H54 (cell line): ENCODE measurements at places on chromosomes 5 and 9.
A peak's percentile ranks its signal among the peaks of the same experiment; 100 is the strongest.

GRCh38 chr9:99176527-99177013 is 45.2 kb downstream of the ALG2 start:
- no peak for DNase-seq

DNA sequence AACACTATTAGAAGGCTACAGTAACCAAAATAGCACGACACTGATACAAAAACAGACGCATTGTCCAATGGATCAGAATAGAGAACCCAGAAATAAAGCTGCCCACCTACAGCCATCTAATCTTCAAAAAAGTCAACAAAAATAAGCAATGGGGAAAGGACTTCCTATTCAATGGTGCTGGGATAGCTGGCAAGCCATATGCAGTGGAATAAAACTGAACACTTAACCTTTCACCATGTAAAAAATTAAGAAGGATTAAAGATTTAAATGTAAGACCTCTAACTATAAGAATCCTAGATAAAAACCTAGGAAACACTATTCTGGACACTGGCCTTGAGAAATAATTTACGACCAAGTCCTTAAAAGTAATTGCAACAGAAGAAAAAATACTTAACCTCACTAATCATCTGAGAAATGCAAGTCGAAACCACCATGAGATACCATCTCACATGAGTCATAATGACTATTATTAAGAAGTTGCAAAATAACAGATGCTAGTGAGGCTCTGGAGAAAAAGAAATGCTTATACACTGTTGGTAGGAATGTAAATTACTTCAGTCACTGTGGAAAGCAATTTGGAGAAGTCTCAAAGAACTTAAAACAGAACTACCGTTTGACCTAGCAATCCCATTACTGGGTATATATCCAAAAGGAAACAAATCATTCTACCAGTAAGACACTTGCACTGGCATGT is 203.3 kb upstream of the CDH9 start:
- DNase-seq: no peak

DNA sequence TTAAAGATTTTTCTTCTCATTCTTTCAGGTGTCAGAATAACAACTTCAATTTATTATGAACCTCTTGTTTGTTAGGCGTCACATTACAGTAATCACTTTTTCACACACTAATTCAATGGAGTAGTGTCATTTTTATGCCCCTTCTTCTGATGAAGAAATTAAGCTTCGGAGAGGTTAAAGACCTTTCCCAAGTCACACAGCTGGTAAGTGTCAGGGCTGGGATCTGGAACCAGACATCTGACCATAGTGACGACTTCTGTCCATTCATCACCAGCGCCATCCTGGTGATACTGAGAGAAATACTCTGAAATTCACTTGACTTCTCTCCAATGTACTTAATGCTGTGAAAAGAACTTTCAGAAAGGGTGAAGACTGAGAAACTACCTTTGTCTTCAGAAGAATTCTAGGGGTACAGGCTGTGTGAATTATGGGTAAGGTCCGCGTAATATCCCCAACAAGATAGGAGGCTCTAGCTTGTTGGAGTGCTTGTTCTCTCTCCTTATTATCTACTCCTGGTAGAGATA is 173.8 kb downstream of the GAS1 start:
- DNase-seq: no peak

DNA sequence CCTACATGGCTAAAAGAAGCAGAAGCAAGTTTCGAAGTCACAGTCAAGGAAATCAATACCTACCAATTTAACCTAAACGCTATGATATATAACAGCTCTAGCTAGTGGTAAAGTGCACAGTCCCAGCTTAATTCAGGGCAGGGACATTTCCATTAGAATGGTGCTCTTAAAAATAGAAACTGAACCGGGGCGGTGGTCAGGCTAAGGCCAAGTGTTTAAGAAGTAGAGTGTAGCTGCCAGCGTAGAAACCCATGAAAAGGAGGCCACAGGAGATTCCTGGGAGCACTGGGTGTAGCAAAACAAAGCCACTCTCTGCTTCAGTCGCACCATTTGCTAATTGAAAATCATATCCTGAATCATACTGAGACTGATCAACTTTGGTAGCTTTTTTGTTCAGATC is 28.8 kb downstream of the PPIC start:
- no peak for DNase-seq

DNA sequence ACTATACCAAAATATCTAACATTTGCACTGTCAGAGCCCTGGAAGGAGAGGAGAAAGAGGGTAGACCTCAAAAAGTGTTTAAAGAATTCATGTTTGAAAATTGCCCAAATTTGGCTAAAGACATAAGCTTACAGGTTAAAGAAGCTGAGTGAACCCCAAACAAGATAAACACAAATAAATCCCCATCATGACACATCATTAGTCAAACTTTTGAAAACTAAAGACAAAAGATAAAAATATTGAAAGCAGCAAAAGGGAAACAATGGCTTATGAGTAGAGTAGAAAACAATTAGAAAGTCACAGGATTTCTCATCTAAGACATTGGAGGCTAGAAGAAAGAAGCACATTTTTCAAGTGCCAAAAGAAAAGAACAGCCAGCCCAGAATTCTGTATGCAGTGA is 6.1 kb upstream of the UBLCP1 start:
- no peak for DNase-seq

- no peak for DNase-seq
Observed at GRCh38 chr5:32831624-32832023, 120.5 kb downstream of the NPR3 start.

DNA sequence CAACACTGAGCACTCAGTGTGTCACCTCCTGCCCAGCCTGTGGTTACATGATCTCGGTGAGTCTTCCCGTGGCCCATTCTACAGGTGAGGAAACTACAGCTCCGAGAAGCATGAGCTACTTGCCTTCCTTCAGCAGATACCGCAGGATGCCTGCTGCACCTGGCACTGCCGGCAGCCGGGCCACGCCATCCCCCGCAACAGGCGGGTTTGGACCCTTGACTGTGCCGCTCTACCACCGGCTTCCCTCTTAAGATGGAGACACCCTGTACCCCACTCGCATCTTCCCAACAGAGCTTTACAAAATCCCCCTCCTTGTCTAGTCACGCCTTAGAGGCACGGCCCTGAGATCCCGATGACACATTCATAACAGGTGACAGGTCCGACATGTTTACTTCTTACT is 74.9 kb upstream of the OTULINL start:
- DNase-seq: no peak

DNA sequence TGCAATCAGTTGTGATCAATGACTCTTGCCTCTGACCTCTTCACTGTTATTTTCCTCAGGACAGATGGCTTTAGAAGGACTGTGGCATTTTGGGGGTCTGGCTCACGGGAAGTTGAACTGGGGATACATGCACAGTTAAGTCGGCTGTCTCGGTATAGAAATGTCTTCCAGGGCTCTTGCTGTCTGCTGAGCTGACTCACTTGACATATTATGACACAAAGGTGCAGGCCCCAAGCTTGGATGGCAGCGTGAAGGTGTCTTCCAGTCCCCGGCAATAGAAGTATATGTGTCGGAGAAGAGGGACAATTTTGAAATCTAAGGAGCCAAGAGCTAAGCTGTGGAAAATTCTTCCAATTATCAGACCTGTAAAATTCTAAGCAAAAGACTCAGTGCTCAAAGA is 9.8 kb upstream of the ARSI start:
- no peak for DNase-seq

DNA sequence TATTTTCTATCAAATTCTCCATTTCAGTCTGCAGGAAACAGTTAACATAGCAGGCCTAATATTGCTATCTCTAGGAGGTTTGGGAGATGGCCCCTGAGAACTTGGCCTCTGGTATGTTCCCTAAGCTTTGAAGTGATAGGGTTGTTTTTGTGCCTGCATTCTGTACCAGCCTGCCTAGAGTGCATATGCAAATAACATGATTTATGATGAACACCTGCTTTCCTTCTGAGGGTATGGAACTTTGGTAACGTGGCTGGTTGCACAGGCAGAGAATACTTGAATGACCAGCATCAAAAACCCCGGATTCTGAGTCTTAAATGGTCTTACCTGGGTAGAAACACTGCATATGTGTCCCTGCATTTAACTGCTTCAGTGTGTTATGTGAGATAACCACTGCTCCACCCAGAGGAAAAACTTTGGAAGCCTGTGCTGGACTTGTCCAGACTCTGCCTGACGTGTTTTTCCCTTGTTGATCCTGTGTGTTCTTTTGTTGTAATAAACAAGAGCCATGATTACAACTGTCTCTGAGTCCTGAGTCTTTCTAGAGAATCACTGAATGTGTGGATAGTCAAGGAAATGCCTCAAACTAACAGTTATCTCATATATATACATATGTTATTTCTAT is 111.3 kb upstream of the ABCA1 start:
- DNase-seq: no peak

GRCh38 chr9:26566141-26566540 is 326.5 kb downstream of the CAAP1 start:
- DNase-seq: no peak

GRCh38 chr5:2430606-2431005 is 320.9 kb downstream of the IRX2 start:
- no peak for DNase-seq

GRCh38 chr9:97543561-97543960 is 42.1 kb downstream of the TMOD1 start:
- peak; percentile 79 for DNase-seq

GRCh38 chr9:123552530-123552929 is 196.5 kb downstream of the CRB2 start:
- DNase-seq: no peak

DNA sequence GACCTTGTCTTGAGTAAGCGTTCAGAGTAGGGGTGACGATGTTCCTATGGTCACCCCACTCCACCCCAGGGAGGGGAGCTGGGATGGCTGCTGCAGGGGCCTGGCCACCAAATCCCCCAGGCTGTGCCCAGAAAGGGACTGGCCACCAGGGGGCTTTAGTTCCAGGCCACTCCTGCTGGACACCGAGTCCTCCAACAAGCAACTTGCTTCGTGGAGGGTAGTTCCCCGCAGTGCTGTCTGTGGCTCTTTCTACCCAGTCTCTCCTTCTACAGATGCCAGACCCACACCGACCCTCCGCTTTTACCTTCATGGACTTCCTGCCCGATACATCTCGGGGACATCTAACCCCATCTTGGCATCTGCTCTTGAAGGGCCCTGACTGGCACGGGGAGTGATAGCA is 35.7 kb upstream of the GABRP start:
- DNase-seq: no peak

- DNase-seq: peak; percentile 12
Observed at GRCh38 chr5:106392766-106393165, 1278.0 kb downstream of the EFNA5 start.

GRCh38 chr9:130219661-130220096 is 45.9 kb upstream of the HMCN2 start:
- no peak for DNase-seq

DNA sequence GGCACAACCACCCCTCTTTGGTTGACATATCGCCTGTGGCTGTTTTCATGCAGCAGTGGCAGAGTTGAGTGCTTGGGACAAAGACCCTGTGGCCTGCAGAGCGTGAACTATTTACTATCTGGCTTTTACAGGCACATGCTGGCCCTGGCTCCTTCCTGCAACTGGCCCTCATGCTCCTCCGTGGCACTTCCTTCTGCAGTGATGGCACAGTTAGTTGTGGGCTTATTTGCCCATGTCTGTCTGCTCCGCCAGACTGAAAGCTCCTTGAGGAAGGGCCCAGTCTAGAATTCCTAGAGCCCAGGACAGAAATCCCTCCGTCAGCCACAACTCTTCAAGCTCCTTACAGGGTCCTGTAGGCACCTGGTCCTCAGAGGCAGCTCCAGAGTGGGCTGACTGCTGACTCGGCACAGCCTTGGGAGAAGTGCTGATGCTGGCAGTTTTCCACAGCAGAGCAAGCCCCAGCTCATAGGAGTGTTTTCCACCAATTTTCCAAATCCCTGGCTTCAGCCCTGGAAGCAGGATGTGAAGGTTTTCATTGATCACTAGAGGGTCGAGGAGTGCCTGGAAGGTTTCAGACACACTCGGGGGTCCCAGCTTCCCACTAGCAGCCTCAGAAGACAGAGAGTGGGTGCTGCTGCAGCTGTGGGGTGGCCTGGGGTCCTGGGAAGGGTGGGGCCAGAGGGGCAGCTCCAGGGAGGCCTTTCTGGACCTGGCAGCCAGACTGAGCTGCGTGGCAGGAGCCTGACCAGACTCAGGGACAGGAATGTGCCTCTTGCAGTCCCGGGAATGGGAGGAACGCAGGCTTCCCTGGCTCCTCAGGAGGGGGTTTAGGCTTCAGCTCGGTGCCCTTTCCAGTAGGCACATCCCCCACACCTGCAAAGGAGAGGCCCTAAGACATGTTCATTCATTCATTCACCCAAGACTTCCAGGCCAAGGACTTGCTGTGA is 56.5 kb upstream of the ANGPTL2 start:
- no peak for DNase-seq

DNA sequence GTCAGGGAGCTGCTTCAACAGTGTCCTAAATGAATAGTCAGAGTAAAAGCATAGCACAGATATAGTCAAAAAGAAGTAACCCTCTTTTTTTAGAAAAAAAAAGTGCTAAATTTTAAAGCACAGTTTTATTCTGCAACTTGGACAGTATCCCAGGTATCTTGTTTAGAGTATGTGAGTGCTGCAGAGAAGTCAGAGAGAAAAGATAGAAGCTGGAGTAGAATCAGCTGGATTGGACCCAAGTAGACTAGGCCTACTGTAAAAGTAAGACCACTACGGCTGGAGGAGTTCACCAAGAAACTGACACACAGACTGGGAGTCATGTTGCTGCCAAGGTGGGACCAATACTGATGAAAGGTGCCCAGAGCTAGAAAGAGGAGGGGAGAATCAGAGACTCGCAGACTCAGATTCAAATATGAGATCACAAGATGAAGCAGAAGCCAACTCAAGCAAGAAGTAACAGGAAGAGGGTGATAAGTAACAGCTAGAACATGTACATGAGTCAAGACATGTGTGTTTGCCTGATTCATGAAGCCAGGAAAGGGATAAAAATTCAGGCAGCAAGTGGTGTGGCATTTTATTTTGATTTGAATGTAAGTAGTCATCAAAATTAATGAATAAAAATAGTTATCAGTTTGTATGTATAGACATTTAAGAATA is 25.6 kb upstream of the TUSC1 start:
- no peak for DNase-seq

DNA sequence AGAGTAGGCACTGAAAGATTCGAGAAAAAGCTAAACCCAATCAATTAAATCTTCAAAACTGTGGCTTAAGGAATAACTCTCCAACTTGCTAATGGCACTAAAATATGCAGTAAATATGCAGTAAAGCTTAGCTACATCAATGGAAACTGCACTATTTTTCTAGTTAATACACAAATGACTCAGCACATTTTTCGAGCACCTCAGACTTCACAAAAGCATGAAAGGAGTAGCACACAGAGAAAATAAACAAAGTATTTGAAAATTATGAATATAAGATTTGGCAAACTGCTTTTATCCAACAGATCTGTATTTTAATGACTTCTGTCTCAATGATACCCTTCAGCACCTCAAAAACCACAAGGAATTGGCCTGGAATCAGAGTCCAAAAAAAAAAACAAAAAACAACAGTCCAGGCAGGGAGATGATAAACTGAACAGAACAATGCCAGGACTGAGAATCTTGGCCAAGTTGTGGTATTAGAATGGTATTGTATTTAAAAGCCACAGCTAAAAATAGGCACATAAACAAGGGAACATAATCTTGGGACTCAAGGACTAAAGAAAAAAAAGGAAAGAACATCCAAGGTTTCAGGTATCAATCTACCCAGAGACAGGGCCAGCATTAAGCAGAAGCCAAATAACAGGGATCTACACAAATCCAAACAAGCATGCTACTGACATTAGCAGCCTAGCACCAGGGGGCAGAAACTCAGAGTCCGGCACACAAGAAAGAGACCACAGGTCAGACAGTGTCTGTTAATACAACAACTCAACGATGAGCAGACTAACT is 21.4 kb downstream of the TMEM245 start:
- DNase-seq: no peak

- no peak for DNase-seq
Observed at GRCh38 chr5:180097926-180098325, 26.4 kb upstream of the RNF130 start.

GRCh38 chr9:20537294-20537693 is 85.0 kb downstream of the MLLT3 start:
- DNase-seq: no peak
